ENCODE measurements at places on chromosomes 5 and 9.

GRCh38 chr5:82861701-82862100, 215.5 kb downstream of the TMEM167A start:
- no peak overlapping the region for H3K4me3 ChIP-seq
- no peak for DNase-seq
- no peak overlapping the region for H3K27ac ChIP-seq
- H3K27me3 ChIP-seq: no peaks in the 10 kb centered on the region

DNA sequence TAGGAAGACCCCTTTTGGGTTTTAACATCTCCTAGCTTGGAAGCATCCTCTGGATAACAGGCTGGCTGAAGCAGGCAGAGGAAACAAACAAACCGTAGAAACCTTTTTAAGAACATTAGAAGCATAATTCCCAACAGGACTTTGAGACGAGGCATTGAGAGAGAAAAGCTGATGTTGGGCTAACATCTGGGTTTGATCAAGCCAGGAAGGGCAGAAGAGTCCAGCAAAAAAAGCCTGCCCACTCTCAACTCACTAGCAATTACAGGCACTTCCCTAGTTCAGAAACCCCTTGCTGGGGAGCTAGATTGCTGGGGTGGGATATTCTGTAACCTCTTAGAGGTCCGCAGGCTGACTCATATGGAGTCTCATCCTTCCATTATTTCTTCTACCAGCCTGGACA, 75.4 kb upstream of the CTNNA1 start:
- H3K27me3 ChIP-seq: no peaks in the 10 kb centered on the region
- H3K4me1 ChIP-seq: no peaks in the 10 kb centered on the region
- H3K36me3 ChIP-seq: no peaks in the 10 kb centered on the region
- DNase-seq: no peak
- H3K27ac ChIP-seq: no peak overlapping the region

GRCh38 chr5:147361441-147362175, 126.8 kb downstream of the STK32A start:
- no peaks in the 10 kb centered on the region for H3K4me1 ChIP-seq
- peaks cover 10% of the 10 kb centered on the region for H3K27me3 ChIP-seq
- no peaks in the 10 kb centered on the region for H3K36me3 ChIP-seq
- H3K27ac ChIP-seq: no peak overlapping the region
- no peak for DNase-seq

GRCh38 chr5:141743866-141744272, 61.8 kb upstream of the ARAP3 start:
- H3K27ac ChIP-seq: no peak overlapping the region
- no peaks in the 10 kb centered on the region for H3K27me3 ChIP-seq
- no peak overlapping the region for H3K4me3 ChIP-seq
- H3K36me3 ChIP-seq: no peaks in the 10 kb centered on the region
- DNase-seq: no peak

- no peaks in the 10 kb centered on the region for H3K27me3 ChIP-seq
- H3K27ac ChIP-seq: no peak overlapping the region
- no peak overlapping the region for H3K4me3 ChIP-seq
- peaks cover 4% of the 10 kb centered on the region for H3K4me1 ChIP-seq
- no peak for DNase-seq
Measured at GRCh38 chr9:20749496-20750198, 65.6 kb downstream of the FOCAD start.

GRCh38 chr9:37944671-37945481, 40.9 kb upstream of the SLC25A51 start:
- H3K4me3 ChIP-seq: no peak overlapping the region
- H3K27ac ChIP-seq: no peak overlapping the region
- no peaks in the 10 kb centered on the region for H3K27me3 ChIP-seq

GRCh38 chr5:9924614-9925013, 294.5 kb upstream of the TAS2R1 start:
- no peaks in the 10 kb centered on the region for H3K36me3 ChIP-seq
- no peak overlapping the region for H3K27ac ChIP-seq
- no peak overlapping the region for H3K4me3 ChIP-seq

DNA sequence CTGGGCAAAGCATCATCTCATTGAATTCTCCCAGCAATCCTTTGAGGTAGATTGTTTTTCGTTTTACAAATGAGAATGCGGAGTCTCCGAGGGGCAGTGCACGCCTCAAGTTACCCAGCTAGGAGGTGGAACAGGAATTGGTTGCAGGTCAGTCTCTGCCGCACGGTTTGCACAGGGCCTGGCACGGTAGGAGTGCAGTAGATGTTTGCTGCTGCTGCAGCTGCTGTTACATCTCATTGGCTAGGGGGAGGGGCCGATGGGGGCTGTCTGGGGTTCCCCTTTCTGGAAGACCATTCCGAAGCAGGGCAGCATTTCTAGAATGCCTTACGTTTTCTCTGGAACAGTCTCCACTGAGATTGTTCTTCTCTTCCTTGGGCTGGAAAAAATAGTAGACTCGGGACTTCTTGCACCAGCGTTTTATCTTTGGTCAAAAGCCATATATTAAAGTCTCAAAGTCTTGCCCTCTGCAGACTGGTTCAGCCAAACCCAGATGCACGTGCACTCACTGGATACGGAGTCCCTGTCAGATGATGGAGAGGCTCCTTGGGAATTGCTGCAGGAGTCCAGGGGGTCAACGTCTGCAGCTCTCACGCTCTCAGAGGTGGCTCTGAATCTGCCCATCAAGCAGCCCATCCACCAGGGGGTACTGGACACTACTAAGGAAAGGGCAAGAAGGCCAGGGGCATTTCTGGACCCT, 1.2 kb downstream of the USP20 start:
- no peak overlapping the region for H3K27ac ChIP-seq
- peaks cover 24% of the 10 kb centered on the region for H3K4me1 ChIP-seq
- peak overlapping the region; percentile 94 for H3K4me3 ChIP-seq
- peaks cover 12% of the 10 kb centered on the region for H3K36me3 ChIP-seq

DNA sequence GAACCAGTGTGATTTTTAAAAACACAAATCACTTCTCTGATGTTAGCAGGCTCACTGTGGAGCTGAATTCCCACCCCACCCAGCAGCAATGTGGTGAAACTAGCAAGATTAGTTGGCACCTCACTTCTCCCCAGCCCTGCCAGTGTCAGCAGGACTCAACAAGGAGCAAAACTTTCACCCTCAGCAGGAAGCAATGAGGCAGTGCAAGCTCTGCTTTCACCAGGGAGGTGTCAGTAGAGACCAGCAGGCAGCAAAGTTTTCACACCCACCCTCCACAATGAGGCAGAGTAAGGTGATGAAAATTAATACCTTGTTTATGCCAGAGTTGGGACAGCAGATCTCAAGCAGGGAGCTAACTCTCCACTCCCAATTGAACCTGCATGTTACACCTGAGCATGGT, 565.0 kb downstream of the CETN3 start:
- H3K4me3 ChIP-seq: no peak overlapping the region
- H3K4me1 ChIP-seq: no peaks in the 10 kb centered on the region
- H3K27ac ChIP-seq: no peak overlapping the region

GRCh38 chr9:14532456-14533115, 160.6 kb downstream of the ZDHHC21 start:
- H3K4me3 ChIP-seq: no peak overlapping the region
- H3K36me3 ChIP-seq: no peaks in the 10 kb centered on the region
- no peaks in the 10 kb centered on the region for H3K27me3 ChIP-seq
- DNase-seq: no peak
- no peak overlapping the region for H3K27ac ChIP-seq
- no peaks in the 10 kb centered on the region for H3K4me1 ChIP-seq

Measured in liver (tissue), 10 donors.